ENCODE measurements at places on chromosomes 11 and 22.

GRCh38 chr22:36606114-36606513 is 77.1 kb upstream of the EIF3D start:
- peak; percentile 6 for DNase-seq

DNA sequence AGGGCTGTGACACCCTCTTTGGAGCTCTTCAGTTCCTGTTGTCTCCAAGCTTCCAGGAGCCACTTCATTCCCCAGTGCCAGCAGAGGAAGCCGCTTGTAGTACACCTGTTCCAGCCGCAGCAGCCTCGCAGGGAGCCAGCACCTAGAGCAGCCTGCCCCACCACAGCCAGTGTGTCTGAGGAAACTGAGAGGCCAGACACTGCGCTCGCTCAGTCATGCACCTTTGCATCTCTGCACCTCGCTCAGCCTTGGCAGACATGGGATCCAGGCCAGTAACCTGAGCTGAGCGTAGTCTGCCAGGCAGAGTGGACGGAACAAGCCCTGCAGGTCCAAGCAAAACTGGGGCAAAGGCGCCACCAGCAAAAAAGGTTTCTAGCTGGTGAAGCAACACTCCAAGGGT is 1072.1 kb downstream of the JRKL start:
- DNase-seq, result no peak

DNA sequence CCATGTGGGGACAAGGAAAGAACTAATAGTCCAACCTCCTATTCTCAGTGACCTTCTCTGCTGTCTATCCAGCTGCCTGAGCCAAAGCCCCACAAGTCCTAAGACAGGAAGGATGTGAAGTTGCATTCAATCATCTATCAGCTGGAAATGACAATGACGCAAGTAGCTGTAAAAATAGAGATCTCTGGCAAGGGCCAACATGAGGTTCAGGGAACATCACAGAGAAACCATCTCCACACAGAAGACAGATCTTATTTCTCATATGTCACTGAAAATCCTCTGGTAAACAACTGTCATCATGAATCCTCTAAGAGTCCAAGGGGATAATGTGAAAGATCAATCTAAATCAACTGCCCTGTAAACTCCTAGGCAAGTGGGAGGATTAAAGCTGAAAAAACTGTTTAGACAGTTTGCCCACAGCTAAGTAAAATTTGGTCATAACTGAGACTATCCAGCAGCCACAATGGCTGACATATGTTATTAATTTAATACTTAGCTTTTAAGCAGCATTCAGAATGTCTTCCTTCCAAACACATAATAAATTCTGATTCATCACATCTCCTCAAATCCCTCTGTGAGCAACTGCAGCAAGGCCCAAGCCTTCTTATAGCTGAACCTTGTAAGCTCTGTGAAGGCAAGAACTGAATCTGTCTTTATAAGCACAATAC is 52.1 kb downstream of the ALG9 start:
- DNase-seq, result no peak

- DNase-seq, result no peak
Measured at GRCh38 chr11:17767914-17768313, 33.3 kb downstream of the KCNC1 start.

All from RPMI8226 (cell line).